Pulmonary artery endothelial cell (primary cell): ENCODE measurements at places on chromosomes 16 and 17.

DNA sequence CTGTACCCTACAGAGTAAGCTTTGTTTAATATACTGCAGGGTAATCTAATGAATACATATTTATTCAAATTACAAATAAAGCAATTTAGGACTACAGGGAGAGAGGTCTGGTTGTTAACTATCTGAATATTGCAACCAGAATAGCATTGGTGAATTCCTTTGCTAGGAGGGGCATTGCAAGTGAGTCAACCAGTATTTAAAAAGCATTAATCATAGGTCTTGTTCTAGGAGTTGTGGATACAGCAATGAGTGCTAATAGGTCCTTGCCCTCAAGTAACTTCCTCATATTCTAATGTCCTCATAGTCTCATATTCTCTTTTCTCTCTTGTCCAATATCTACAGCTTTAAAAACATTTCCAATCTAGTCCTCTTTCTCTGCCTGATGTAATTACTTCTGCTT lies 531.4 kb downstream of the CDH11 start:
- no peak for DNase-seq

DNA sequence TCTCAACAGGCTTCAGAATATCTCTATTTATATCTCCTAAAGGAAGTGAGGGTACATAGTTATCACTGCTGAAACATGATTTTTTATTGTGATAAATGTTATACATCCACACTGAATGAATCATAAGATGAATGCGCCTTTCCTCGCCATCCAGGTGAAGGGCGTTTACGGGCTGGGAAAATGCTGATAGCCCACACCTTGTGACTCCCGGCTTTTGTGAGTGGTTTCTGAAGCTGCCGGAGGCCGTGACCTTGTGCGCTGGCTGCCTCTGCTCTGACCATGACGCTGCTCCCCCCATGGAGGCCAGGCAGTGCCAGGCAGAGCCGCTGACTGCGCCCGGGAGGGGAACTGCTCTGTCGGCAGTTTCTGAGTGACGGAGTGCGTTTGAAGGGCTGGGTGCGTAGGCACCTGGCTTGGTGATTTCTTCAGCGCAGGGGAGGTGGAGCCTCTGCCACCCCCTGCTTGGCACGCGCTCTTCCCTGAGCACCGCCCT lies 97.2 kb downstream of the RAP1GAP2 start:
- no peak for DNase-seq

- no peak for DNase-seq
Measured at GRCh38 chr17:41773731-41774193, 12.7 kb downstream of the JUP start.

- DNase-seq: no peak
Measured at GRCh38 chr17:79674506-79675412, 56.0 kb upstream of the ENPP7 start.

- DNase-seq: no peak
Measured at GRCh38 chr16:57873218-57873617, 70.9 kb upstream of the KIFC3 start.

GRCh38 chr17:1762901-1763898 lies 1.3 kb downstream of the SERPINF1 start:
- DNase-seq: no peak

GRCh38 chr16:72241930-72242329 lies 70.0 kb upstream of the PMFBP1 start:
- peak; percentile 13 for DNase-seq

GRCh38 chr16:89107203-89107582 lies 13.5 kb downstream of the ACSF3 start:
- no peak for DNase-seq

- DNase-seq: no peak
Measured at GRCh38 chr17:73645050-73645871, 1.0 kb upstream of the SDK2 start.

DNA sequence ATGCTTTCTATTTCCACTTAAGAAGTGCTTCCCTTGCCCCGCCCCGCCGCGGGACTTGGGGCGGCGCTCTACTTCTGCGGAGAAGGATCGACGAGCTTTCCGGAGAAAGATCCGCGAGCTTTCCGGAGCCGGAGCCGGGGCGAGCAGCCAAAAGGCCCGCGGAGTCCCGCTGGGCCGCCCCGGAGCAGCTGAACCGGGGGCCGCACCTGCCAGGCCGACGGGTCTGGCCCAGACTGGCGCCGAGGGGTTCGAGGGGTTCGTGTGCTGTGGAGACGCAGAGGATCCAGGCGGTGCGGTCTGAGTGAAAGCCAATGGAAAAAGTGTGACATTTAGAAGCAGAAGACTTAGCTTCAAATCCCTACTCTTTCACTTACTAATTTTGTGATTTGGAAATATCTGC lies 50.8 kb downstream of the TBC1D26 start:
- DNase-seq: no peak

DNA sequence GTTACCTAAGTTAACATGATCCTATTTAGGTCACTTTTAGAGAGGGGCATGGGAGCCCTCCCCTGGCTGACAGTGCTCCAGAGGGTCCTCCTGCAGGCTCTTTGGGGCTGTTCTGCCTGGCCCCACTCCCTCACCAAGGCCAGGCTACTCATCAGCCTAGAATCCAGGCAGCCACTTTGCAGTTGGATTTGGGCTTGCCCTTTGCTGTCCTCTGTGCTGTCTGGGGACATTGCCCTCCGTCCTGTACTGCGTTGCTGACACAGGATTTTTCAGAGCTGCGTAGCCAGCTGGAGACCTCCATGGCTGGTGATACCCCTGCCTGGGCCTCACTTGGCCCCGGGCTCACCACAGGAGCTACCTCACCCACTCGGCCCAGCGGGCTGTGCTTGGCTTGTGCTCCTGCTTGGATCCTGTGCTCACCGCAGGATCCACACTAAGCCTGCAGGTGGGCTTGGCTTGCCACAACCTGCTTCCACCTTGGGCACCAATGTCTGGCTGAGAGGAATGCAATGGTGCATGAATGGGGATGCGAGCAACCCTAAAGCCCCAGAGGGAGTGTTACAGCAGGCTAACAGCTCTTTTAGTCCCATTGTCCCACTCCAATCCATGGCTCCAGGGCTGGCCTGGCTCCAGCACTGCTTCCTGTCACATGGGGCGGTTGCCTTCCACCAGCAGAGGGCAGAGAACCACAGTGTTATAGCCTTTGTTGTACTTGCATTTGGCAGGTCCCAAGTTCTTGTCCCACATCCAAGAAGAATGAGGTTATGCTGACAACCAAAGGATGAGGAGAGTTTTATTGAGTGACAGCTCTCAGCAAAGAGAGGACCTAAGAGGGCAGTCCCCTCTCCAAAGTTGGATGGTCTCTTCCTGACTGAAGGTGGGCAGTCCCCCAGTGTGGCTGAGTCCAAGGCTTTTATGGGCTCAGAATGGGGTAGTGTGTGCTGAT lies 21.5 kb downstream of the CCL4 start:
- DNase-seq: no peak

GRCh38 chr16:68276223-68276622 lies 11.9 kb downstream of the SLC7A6 start:
- no peak for DNase-seq

GRCh38 chr17:6686026-6686425 lies 27.1 kb downstream of the SLC13A5 start:
- DNase-seq: no peak

GRCh38 chr16:83932304-83932703 lies 20.7 kb upstream of the OSGIN1 start:
- no peak for DNase-seq

- no peak for DNase-seq
Measured at GRCh38 chr17:73205459-73205961, 12.7 kb downstream of the COG1 start.

GRCh38 chr16:22255335-22255734 lies 41.9 kb upstream of the POLR3E start:
- DNase-seq: no peak

GRCh38 chr17:11094331-11094730 lies 146.7 kb upstream of the SHISA6 start:
- DNase-seq: no peak

DNA sequence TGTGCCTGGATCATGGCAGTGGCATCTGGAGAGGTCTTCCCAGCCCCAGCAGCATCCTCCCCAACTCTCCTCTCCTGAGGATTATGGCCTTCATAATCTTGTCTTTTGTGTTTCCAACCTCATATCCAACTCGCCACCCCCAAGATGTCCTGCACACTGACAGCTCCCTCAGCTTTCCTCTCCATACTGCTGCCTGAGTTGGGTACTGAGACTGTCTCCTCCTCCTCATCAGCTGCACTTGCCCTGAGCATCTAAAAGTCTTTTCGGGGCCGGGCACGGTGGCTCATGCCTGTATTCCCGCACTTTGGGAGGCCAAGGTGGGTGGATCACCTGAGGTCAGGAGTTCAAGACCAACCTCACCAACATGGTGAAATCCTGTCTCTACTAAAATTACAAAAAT lies 2.0 kb downstream of the CD300LB start:
- DNase-seq: no peak

GRCh38 chr16:1918351-1919326 lies at the start of gene HS3ST6:
TSS of gene HS3ST6 (minus strand) at chr16:1918415. CDS start at chr16:1918323, 92 bp downstream.
- no peak for DNase-seq

- no peak for DNase-seq
Measured at GRCh38 chr17:3276126-3276525, 22.0 kb downstream of the OR3A1 start.

DNA sequence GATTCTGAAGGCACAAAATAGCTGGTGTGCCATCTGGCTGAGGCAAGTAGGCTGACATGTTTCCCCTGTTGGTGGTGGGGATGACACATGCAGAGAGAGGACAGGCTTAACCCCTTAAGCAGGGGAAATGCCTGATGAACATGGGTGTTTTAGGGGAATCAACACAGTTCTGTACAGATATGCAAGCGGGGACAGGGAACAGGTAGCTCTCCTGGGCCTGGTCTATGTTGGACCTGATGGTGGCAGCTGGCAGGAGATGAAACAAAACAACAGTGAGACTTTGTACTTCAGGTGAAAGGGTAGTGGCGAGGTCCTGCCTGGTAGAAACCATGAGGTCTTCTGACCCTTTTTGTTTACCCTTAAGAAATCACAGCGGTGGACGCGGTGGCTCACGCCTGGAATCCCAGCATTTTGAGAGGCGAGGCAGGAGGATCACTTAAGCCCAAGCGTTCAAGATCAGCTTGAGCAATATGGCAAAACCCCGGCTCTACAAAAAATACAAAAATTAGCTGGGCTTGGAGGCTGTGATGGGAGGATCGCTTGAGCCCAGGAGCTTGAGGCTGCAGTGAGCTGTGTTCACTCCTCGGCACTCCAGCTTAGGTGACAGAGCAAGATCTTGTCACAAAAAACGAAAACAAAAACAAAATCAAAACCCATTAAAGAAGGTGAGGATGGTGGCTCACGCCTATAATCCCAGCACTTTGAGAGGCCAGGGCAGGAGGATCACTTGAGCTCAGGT lies 10.5 kb downstream of the OR1F1 start:
- DNase-seq: no peak

- no peak for DNase-seq
Measured at GRCh38 chr17:7897090-7897489, 8.5 kb downstream of the CHD3 start.

DNA sequence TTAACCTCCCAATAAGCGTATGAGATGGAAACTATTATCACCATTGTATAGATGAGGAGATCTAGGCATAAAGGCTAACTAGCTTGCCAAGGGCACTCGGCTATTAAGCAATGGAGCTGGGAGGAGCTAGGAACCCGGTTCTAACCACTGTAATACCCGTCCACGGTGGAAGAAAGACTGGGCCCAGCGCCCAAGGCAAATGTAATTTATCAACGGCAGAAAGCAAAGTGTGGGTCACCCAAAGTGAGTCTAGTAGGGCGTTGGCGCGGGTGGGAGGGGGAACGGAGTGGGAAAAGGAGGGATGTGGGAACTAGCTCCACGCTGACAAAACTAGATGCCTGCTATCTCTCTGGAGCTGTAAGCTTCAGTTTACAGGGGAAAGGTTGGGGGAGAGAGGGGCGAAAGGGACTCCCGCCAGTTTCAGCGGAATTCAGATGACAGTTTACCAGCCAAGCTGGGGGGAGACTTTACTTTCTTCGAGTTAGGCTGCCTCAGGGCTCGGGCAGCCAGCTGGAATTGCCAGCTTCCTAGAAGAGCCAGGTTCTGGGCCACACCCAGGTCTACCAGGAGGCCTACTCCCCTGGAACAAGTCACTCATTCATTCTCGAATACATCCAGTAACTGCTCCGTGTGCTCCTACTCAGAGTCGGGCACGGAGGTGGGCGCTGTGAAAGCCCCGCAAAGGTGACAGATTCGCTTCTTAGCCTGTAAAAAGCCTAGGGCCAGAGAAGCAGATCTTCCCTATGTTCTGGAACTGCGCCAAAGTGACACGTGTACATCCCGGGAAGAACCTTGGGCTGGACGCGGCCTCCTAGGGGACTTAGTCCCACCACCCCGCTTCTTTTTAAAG lies 837 bp downstream of the LRRC59 start:
- DNase-seq: no peak

DNA sequence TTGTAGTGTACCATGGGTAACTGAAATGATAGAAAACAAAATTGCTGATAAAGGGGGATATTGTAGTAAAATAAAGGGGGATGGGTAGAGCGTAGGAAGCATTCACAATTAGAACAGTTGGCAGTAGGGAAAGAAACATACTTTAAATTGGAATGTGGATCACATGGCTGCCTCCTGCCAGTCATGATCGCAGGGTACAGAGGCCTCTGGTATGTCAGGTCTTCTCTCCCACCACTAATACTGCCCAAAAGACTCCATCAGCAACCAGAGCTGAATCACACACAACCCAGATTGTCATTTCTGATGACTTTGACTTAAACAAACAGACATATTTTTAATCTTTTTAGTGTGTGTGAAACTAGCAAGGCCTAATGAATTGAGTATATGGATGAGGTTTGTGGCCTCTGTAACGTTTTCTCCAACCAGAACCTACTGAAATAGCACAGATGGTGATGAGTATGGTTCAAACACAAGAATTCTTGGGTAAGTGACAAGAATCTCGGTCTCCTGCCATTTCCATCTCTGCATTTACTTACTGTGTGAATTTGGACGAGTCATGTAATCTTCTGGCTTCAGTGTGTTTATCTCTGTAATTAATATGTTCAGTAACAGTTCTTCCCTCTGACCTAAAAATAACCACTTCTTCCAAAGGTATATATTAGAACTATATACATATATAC lies 112.6 kb downstream of the USP22 start:
- no peak for DNase-seq
